ENCODE measurements at places on chromosomes 5 and 9. TPM values are rescaled to one million over a fixed set of nuclear protein-coding genes. Genes with fewer than 3 reads are reported as not detected.

TAF1L gene
- not detected for total RNA-seq

GRCh38 chr5:77145666-77146065 lies 58.6 kb upstream of the ZBED3 start:
- no peak for DNase-seq

DNA sequence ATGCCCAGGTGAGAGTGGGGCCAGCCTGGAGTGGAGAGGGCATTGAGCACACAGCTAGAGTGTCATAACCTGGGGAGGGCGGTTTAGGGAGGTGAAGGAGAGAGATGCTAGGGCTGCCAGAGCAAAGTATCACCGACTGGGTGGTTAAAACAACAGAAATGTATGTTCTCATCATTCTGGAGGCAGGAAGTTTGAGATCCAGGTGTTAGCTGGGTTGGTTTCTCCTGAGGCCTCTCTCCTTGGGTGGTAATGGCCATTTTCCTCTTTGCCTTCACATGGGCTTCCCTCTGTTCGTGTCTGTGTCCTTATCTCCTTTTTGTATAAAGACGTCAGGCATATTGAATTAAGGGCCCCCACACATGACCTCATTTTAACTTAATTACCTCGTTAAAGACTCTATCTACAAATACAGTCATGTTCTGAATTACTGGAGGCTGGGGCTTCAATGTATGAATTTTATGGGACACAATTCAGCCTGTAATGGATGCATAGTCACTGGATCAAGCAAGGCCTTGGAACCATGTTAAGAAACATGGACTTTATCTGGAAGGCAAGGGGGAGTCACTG lies 118.6 kb upstream of the IL12B start:
- no peak for DNase-seq

DNA sequence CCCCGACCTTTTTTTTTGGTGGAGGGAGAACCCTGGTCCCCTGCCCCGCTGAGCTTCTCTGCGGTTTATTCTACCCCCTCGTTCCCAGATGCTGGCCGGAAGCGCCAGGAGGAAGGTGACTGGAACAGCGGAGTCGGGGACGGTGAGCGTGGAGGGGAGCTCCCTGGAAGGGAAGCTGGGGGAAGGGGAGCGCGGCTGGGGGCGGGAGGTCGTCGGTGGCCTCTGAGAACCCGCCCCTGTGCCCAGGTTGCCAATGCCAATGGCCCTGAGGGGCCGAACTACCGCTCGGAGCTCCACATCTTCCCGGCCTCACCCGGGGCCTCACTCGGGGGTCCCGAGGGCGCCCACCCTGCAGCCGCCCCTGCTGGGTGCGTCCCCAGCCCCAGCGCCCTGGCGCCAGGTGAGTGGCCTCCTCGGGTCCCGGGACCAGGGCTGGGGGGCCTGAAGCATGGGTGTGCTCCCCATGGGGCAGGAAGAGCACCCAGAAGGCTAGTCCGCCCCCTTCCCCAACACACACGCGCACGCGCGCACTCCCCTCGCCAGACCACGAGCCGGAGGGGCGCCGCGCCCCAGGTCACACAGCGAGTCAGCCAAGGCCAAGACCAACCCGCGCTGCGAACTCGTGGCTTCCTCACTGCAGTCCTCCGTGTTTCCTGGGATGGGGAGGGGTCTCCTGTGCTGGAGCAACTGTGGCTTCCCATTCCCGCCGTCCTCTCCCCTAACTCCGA lies 10.6 kb downstream of the MYOZ3 start:
- peak; percentile 43 for DNase-seq

DNA sequence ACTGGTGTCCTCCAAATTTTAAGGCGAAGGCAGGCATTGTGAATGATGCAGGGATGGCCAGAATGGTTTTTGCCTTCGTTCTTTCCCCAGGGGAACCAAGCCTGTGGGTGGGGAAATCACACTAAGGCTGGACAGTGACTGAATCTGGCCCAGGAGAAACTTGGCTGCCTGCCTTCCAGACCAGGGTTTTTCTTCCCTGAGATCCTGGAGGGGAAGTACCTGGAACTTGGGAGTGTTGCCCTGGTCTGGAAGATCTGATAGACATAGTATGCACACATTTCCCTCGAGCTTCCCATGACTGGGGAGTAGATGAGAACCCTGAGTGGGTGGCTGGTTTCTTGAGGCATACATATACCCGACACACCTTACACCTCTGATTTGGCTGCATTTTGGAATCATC lies 664 bp upstream of the IL11RA start:
- no peak for DNase-seq

DNA sequence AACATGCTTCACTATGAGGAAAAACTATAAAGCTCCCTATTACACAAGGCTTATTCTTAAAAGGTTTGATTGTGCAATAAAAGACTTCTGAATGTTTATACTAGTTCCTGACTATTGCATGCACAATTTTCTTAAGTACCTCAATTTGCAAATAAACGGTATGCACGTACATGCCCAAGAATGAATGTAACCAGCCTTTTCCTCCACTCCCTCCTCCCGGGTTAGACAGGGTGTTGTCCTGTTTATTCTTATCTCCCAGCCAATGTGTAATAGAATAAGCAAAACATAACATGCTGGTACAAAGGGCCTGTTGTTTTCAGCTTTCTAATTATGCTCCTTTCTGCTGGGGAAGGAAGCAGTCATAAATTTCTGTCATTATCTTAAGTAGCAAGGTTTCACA lies 79.1 kb downstream of the AOPEP start:
- no peak for DNase-seq

- DNase-seq, result peak; percentile 73
These were observed at the start of gene EGFLAM for GRCh38 chr5:38258319-38259061. EGFLAM (plus strand) TSS chr5:38258559; CDS start chr5:38258755, 196 bp downstream.

DNA sequence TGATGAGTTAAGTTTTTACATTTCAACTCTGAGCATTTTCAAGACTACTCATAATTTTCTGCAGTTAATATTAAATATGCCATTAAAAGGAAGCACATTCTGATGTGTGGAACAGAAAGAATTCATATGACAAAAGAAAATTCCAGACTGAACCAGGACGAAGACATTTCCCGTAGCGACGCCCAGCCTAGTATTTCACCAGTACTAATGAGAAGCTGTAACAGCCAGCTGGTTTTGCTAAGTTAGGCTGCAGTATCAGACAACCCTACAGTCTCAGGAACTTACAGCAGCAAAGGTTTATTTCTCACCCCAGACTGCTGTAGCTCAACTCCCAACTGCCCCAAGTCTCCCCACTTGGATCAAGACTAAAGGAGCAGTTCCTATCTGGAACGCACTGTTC lies 91.6 kb downstream of the TMEM174 start:
- DNase-seq, result no peak

Measured in glutamatergic neuron (in vitro differentiated cells).